ENCODE measurements at places on chromosomes 11 and 22.

- no peak for DNase-seq
These were observed 33.0 kb downstream of the PRR5L start for GRCh38 chr11:36328966-36329673.

DNA sequence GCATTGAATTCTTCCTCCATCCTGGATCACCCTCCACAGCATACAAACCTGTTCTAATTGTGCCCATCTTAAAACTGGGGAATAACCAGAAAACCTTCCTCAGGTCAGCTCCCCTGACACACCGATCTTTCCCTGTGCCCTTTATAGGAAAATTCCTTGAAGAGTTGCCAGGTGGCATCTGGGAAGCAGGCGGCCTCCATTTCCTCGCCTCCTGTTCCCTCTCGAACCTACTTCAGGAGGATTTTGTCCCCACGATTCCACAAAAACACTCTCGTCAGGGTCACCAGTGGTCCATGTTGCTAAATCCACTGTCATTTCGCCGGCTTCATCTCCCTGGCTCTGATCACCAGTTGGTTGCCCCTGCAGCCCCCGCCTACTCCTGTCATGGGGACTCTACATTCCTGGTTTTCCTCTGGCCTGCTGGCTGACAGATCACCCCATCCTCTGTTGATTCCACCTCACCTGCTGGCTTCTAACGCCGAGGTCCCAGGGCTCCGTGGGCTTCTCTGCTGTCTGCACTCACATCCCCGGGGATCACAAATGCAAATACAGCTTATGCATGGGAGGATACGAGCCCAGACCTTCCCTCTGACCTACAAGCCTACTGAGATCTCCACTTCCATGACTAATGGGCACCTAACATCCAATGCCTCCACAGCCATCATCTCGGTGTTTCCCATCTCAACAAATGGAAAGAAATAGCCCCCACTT lies 92.5 kb upstream of the PRDM11 start:
- no peak for DNase-seq

- no peak for DNase-seq
These were observed 18.5 kb downstream of the ENDOD1 start for GRCh38 chr11:95108159-95108611.

- DNase-seq = no peak
These were observed 368.3 kb upstream of the SYN3 start for GRCh38 chr22:33426451-33426850.

GRCh38 chr11:14304601-14305000 lies 54.4 kb downstream of the RRAS2 start:
- no peak for DNase-seq

GRCh38 chr11:45647329-45647728 lies 18.1 kb downstream of the CHST1 start:
- DNase-seq = no peak

DNA sequence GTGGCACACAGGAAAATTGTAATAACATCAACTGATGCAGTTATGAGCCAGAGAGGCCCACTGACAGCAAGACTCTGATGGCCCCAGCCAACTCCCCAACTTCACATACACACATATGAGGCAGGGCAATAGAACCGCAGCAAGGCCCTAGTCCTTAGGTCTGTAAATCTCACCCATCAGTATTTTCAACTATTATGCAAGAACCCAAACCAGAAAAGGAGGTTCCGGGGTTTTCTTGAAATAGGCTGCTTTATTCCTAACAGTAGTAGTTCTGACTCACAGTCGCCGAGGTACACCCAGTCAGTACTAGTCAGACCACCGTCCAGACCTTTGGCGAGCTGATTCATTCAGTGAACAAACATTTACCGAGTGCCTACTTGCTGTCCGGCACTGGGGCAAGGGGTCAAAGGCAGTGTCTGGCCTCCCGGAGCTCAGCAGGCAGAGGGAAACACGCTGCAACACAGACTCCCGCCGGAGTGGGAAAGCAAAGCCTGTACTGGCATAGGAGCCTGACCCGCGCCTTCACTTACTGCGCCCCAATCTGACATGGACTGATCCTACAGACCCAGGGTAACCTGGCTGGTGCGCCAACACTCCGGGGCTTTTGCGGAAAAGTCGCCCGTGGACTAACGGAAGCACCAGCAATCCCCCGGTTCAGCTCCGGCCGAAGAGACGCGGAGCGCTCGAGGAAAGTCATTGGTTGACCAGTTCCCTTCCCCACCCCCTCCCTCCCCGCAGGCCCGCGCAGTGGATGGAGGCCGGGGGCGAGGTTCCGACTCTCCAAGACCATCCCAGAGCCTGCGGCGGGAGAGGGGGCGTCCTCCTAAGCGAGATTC lies 1.3 kb downstream of the PLEKHA7 start:
- DNase-seq = no peak

- DNase-seq = no peak
These were observed 32.7 kb downstream of the CD6 start for GRCh38 chr11:61004180-61004611.

GRCh38 chr22:21714786-21715185 lies 20.8 kb downstream of the YPEL1 start:
- no peak for DNase-seq

- DNase-seq = no peak
These were observed 19.6 kb downstream of the ACER3 start for GRCh38 chr11:76880314-76880713.

- DNase-seq = no peak
These were observed 73.0 kb downstream of the BLID start for GRCh38 chr11:122042981-122043380.

- no peak for DNase-seq
These were observed 1495.2 kb downstream of the TBC1D22A start for GRCh38 chr22:48257685-48258055.

DNA sequence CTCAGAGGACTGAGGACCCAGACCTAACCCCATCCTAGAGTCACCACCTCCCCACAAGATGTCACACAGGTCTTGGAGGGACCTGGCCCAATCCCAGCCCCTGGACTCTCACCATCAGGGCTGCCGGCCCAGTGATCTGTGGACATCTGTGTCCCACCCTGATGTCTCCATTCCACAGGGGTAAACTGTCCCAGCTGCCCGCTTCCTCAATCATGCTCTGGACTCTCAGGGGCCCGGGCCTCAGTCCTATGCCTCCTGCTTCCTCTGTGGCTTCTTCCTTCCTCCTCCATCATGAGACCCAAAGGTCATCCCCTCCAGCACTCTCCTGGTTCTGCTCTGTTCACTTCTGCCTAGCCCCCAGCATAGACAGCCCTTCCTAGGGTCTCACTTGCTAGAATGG lies 32.2 kb downstream of the ARAP1 start:
- DNase-seq = no peak

GRCh38 chr11:118988280-118988679 lies 9.7 kb upstream of the CENATAC start:
- no peak for DNase-seq

DNA sequence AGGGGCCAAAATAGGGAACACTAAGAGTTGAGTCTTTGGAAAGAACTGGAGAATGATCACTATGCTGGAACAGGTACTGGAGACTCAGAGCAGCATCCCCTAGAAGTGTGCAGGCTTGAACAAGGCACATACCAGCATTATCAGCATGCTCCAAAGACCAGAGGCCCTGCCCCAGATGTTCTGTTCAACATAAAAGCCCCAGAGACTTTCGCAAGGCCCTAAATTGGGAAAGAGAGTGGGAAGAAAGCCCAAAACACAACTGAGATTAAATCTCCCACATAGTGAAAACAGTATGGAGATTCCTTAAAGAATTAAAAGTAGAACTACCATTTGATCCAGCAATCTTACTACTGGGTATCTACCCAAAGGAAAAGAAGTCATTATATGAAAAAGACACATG lies 9.4 kb downstream of the CNGA4 start:
- no peak for DNase-seq

GRCh38 chr11:66720899-66721470 lies 8.0 kb downstream of the SPTBN2 start:
- DNase-seq = no peak

DNA sequence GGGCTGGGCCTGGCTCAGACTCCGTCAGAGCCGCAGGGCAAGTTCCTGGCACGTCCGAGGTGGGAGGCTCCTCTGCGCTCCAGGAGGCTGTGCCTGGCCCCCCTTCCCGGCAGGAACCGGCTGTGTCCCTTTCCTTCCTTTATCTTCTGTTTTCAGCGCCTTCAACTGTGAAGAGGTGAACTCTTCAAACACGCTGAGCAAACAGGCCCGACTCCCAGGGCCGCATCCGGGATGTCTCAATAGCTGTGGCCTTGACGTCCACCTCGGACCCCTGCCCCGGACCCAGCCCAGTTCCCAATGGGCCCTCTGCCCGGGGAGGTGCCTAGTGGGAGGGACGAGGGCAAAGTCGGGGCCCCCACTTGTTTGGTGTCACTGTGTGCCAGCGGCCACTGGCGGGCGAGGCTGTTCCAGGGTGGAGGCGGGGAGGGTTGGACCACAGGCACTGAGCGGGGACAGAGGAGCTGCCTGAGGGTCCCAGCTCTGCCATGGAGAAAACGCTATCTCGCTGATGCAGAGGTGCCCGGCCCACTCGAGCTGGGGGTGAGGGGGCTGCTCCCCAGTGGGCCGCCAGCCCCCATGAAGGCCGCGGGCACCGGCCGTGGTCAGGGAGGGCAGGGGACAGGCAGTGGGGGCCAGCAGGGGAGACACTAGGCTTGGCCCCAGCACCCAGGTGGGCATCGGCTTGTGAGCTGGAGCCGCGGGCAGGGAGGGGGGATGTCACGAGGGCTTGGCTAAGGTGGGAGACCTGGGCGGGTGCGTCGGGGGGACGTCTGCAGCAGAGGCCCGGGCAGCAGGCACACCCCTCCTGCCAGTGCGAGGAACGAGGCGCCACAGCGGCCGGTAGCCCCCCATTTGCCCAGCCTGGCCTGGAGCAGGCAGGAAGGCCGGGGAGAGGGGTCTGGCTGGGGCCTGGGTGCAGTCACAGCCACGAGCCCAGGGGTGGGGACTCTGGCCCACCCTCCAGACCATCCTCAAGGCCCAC lies 2.7 kb upstream of the MUC5B start:
- DNase-seq = no peak

DNA sequence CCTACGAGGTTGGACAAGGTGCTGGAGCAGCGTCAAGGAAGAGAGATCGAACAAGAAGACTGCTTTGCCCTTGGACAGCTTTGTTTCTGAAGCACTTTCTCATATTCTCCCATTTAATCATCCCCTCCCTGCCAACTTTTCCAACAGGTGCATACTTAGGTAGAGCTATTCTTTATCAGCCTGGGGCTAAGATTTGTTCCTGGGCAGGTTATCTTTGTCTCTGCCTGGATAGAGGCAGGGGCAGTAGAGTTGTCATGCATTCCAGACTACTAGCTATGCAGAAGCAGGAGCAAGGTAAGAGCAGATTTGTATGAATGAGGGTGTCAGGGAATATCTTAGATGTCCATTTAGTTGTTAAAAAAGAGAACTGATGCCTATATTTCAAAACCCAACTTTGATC lies 82.3 kb downstream of the PTPRJ start:
- no peak for DNase-seq

DNA sequence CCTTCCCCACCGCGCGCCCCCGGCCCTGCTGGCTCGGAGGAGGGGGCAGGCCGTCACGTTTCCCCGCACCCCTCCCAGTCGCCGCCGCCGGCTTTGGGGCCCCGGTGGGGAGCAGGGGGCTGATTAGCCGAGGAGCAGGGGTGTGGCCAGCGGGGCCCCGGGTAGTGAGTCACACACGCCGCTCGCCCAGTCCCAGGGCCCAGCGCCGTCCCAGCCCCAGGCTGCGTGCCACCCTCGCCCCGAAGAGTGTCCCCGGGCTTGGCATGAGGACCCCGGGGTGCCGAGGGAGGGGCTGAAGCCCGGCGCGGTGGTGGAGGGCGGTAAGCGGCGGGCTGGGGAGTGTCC lies 34.4 kb downstream of the PRDM11 start:
- peak; percentile 62 for DNase-seq

DNA sequence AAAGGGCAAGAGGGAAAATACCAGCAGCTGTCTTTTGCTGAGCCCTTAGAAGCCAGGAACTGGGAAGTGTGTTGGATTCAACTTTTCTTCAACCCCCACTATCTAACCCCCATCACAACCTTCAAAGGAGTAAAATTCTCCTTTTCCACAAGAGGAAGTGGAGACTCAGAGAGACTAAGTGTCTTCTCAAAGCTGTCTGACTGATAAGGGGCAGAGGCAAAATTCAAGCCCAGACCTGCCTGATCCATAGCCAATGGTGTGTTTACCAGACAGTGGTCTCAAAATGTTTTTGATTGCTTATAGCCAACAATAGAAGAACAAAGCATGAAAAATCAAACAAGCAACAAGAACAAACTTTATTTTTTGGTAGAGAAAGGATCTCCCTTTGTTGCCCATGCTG lies 707.0 kb downstream of the NTM start:
- no peak for DNase-seq

- DNase-seq = no peak
These were observed 216.1 kb upstream of the ZBED5 start for GRCh38 chr11:11073996-11074395.

- no peak for DNase-seq
These were observed 21.2 kb downstream of the SUN2 start for GRCh38 chr22:38734421-38735100.

DNA sequence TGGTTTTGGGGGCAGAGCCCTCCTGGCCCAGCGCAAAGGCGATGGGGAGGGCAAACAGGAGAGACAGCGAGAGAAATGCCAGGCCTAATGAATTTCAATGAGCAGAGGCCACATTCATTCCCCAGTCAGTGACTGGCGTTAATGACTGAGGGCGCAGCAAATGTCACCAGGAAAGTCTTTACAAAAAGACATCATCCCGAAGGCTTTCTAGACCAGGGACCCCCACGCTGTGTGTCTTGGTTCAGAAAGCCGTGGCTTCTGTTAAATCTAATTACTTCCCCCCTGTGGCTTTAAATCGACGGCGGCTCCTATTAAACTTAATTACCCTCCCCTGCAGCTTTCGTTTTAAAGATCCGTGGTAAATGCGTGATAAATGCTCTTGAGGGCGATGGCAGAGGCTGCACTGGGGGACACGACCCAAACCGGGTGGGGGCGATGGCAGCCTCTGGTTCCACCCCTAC lies 1.6 kb upstream of the FGF19 start:
- DNase-seq = no peak

GRCh38 chr11:33376331-33377310 lies 119.4 kb downstream of the HIPK3 start:
- no peak for DNase-seq

DNA sequence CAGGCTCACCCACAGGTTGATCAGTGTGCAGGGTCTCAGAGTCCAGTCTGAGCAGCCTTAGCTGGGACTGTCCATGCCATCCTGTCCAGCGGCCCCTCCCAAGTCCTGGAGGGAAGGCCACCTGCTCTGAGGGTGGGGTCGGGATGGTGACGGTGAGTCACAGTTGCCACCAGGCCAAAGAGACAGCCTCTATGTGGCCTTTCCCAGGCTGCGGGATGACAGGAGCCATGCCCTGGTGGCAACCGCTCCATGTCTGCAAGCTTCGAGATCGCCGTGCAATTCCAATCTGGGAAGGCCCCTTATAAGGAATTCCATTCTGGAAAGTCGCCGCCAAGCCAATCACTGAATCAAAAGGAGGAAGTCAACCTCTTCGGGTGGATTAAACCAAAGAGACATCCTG lies 47.5 kb downstream of the RTL6 start:
- DNase-seq = no peak

- no peak for DNase-seq
These were observed 109.3 kb upstream of the SNX19 start for GRCh38 chr11:131025421-131026125.

DNA sequence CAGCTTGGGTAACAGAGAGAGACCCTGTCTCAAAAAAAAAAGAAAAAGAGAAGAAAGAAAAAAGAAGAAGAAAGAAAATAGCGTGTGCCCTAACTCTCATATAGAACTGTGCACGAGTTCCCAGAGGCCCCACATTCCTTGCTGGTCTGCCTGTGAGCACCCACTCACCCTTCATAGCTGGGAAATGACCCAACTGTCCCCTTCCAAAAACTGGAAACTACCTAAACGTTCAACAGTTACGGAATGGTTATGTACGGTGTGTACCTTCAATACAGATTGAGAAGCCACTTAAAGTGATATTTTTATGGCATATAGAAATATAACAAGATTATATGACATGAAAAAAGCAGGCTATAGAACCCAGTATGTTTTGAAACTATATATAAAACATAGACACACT lies 82.0 kb downstream of the PARVA start:
- no peak for DNase-seq

All from activated CD8-positive, alpha-beta memory T cell treated with anti-CD3 and anti-CD28 coated beads, Interleukin-2, amount 50 U/mL, for 4 hours (primary cell).